GM13977 (cell line): ENCODE measurements at places on chromosomes 3 and 15.

DNA sequence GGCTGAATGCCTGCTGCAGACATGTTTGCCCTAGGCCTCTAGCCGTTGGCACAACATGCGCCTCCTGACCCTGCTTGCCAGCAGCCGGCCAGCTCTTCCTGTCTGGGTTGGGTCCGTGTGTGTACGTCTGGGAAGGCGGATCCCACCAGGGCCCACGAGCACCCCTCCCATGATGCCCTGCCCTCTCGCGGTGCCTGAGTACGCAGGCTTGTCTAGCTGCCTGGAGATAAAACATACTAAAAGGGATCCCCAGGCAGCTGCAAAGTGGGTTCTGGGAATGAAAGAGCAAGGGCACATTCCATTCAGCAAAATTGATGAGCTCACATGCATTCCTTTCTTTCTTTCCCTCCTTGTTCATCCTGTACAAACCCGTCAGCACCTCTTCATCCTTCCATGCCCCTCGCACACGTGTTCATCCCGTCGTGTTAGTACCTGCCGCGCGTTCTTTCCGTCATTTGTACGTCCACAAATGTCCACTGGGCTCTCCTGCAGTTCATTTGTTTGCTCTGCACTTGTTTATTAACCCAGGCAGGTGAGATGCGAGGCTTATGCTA lies 74.3 kb downstream of the FBLN2 start:
- no peak for DNase-seq

- DNase-seq = no peak
These were observed 13.8 kb upstream of the ADPGK start for GRCh38 chr15:72797338-72797689.

DNA sequence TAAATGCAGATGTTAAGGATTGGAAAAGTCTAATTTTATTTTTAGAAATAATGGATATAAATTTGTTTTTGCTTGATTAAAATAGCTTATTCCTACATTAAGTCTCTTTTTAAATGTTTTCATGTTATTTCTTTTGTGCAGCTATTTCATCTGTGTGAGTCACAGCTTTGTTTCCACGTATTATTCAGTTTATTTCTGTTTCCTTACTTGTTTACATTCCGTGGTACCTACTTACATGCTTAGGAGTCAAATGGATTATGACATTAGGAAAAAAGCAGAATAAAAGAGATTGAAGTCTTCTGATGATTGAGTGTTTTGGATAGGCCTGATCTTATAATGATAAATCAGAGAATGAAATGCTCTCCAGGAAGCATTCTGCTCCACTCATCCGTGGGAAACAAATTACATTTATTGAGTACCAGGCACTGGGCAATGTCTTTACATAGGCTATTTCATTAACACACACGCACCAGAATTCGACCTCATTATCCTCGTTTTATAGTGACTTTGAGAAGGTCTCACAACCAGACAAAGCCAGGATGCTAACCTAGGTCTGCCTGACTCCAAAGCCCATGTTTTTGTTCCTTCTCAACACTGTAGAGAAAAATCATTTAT lies 38.1 kb upstream of the RASA2 start:
- DNase-seq = no peak

GRCh38 chr15:99430881-99431401 lies 134.8 kb upstream of the MEF2A start:
- no peak for DNase-seq

DNA sequence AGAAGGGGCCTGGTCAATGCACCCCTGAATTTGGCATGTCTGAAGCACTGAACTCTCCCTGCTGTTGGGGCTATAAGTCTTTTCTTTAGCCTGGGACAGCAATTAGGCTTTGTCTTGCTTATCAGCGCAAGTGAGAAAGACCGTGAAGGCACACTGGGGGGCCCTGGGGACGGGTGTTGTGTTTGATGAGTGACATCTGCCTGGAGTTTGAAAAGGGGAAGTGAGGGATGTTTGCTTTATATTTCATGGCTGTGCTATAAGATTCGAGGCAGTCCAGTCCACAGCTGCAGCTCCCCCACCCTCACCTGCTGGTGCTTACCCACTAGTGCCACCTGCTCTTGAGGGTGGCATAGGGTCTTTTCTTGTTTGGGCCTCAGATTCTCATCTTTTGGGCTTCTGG lies 44.8 kb downstream of the CEMIP start:
- DNase-seq = no peak

GRCh38 chr15:64566629-64567427 lies 106.5 kb downstream of the ZNF609 start:
- DNase-seq = no peak

DNA sequence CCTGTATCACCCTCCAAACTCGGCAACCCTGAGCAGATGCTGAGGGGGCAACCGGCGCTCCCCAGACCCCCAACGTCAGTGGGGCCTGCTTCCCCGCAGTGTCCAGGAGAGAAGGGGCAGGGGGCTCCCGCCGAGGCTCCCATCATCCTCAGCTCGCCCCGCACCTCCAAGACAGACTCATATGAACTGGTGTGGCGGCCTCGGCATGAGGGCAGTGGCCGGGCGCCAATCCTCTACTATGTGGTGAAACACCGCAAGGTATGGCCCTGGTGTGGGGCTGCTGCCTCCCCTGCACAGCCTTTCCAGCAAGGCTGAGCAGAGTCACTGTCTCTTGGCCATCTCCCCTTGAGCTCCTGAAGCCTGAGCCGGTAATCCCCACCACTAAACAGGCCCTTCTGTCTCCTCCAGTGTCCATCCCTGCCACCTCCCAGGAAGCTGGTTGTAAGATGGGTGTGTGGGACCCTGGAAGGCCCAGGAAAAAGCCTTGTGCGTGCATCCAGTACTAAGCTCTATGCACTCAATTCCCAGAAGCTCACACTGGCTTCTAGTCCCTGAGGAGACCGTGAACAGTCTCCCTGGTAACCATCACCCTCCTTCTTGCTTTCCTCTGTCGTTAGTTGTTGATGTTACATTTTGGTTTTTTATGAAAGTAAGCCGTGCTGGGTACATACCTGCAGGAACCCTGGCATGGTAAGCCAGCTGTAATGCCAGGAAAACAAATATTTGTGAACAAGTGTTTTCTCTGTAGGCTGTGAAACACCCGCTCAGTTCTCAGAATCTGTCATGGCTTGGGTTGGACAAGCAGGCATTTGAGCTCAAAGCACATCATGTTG lies 63.3 kb downstream of the BOC start:
- DNase-seq = no peak

GRCh38 chr3:171349392-171349791 lies 110.8 kb downstream of the TNIK start:
- DNase-seq = no peak
